ENCODE measurements at places on chromosomes 13 and 19.
A peak's percentile ranks its signal among the peaks of the same experiment; 100 is the strongest.

DNA sequence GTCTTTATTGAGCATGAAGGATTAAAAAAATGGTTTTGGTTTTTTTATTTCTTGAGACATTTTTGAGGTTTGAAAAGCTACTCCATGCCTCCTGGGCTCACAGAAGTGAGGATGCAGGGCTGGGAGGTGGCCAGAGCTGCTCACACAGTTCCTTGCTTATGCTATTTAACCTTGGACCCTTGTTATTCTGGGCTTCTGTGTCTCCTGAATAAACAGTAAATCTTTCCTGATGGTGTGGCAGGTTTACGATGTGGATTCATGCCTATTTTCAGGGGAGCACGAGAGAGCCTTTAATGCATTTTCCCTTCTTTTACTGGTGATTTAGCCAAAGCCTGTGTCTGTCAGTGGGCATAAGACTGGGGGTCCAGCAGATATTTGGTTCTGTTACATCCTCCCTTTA is 34.3 kb upstream of the PCDH8 start:
- DNase-seq, result no peak

- no peak for DNase-seq
Observed at GRCh38 chr13:60327511-60327910, 69.5 kb upstream of the TDRD3 start.

GRCh38 chr19:10505583-10506229 is 2.5 kb upstream of the KEAP1 start:
- peak; percentile 44 for DNase-seq

- DNase-seq, result peak; percentile 86
Observed at GRCh38 chr13:113774177-113775107, 15.4 kb downstream of the TMEM255B start.

DNA sequence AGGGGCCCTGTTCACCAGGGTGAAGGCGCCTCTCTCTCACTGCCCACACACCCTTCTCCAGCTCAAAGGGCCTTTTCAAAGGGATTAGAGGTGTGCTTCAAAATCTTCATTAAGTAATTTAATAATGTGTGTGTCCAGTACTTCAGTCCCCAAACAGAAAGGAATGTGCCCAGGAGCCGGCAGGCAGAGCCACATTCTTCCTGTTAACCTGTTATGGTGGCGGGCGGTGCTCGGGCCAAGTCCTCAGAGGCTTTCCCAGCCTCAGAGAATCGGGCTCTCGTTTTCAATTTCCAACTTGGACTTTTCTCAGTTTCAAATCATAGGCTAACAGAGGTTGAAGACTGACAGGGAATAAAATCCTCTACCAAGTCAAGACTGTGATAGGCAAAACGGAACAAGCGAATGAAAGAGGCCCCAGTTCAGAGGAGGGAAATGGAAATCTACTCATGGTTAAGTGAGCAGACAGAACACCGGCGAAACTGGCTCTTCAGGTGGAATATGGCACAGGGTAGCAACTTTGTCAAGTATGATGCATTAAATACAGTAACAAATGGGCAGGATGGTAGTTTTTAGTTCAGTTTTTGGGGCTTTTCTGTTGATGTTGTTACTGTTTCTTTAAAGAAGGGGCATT is 68.6 kb downstream of the FOXO1 start:
- no peak for DNase-seq

DNA sequence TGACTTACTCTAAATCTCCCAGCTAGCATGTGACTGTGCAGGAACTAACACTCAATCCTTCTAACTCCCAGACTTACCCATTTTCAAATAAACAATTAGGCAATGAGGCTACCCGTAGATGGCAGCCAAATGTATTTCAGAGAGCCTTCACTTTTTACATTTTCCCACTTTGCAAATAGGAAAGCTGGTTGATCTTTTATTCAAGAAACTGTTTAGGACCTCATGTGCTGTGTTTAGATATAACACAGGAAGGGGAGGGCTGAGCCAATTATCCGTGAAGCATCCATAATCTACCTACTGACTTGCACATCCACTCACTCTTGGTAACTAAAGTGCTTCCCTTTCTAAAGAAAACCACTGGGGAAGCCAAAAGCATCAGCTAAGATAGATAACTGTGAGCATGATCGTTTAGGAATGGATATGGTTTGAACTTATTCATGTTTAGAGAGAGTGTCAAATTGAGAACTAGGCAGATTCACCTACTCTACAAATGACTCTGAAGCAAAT is 33.4 kb downstream of the MBNL2 start:
- DNase-seq, result no peak

DNA sequence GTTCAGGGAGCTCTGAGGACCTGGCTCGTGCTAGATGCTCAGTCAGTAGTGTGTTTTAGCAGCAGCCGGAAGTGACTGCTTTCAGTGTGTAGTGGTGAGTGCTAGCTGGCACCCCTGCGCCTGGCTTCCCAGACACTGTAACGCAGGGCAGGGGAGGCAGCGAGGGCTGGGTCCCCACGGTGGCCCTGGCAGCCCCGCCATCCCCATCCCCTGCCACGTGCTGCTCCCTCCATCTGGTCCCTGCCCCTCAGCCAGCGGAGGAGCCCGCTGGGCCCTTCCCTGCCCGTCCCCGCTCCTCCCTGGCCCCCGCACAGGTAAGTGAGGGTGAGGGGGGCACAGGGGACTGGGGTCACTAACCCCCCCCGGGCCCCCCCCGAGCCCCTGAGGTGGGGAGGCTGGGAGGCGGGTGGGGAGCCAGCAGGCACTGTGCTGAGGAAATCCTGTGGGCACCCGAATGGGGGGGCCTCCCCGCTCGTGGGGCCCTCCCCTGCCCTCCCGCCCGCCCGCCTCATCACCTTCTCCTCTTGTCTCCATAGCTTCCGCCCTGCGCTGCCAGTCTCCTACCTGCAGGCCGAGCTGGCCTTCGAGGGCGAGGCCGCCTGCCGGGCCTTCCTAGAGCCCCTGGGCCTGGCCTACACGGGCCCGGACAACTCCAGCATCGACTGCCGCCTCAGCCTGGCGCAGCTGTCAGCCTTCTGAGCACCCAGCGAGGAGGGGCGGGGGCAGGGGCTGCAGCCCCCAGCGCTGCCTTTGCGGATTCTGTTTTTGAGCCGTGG is 3.2 kb downstream of the LENG9 start:
- no peak for DNase-seq

GRCh38 chr13:48892688-48893075 is 83.0 kb upstream of the FNDC3A start:
- no peak for DNase-seq

DNA sequence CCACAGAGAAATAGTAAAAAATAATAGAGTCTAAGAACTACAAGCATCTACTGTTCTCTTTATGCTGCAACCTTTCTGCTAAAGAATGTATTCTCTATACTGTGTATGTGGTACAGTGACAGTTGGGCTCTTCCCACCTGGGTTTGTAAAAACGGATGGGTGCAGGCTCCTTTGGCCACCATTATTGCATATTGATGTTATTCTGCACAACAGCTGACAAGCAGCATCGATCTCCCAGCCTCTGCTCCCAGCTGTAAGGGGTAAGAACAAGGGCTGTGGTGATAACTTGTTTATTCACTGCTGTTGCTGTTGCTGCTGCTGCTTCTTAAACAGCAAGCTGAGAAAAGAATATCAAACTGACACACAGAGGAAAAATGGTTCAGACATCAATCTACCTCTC is 56.1 kb downstream of the KCNRG start:
- no peak for DNase-seq

DNA sequence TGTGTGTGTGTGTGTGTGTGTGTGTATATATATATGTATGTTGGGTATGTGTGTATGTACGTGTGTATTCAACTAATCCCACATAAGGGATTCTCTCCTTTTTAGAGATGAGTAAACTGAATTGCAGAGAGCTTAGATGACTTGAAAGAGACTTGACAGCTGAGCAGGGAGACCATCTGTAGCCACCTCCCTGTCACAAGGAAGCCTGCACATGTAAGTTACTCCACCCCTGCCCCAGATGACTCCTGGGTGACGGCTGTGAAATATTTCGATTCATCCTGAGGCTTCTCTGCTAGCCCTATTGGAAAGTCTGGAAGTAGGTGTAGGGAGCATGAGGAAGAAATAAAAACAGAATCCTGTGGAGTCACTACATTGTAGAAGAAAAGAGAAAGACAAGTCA is 480.4 kb downstream of the FOXO1 start:
- no peak for DNase-seq

GRCh38 chr13:110873639-110874507 is 41.0 kb downstream of the ANKRD10 start:
- DNase-seq, result no peak

GRCh38 chr13:48910686-48911085 is 65.0 kb upstream of the FNDC3A start:
- no peak for DNase-seq

DNA sequence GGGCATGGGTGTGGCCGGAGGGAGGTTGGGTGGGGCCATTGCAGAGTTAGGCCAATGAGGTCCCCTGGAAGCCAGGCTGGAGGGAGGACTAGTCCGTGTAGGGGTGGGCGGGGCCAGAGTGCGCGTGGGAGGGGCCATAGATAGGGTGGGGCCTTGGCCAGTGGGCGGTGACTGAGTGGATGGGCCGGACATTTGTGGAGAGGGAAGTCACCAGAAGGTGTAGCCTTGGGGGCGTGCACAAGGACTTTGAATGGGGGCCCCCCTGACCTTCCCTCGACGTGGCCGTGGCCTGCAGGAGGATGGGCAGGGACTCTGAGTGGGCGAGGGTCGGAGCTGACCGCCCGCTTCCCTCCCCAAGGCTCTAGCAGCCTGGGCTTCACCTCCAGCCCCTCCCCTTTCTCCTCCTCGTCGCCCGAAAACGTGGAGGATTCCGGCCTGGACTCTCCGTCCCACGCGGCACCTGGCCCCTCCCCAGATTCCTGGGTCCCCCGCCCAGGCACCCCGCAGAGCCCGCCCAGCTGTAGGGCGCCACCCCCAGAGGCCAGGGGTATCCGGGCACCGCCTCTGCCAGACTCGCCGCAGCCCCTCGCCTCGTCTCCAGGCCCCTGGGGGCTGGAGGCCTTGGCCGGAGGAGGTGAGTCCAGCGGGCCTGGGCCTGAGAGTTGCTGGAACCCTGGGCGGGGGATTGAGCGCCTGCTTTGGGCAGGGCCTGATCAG is 16.5 kb upstream of the B3GNT3 start:
- DNase-seq, result peak; percentile 90

GRCh38 chr13:110337247-110337646 is 30.2 kb downstream of the COL4A2 start:
- DNase-seq, result no peak

- DNase-seq, result peak; percentile 59
Observed at GRCh38 chr13:99626461-99627082, 125.3 kb downstream of the TM9SF2 start.

GRCh38 chr19:48806518-48806817 is 4.4 kb downstream of the BCAT2 start:
- DNase-seq, result peak; percentile 68

- no peak for DNase-seq
Observed at GRCh38 chr13:113942591-113943103, 31.2 kb downstream of the C13orf46 start.

GRCh38 chr13:50334944-50335343 is 319.7 kb downstream of the KCNRG start:
- DNase-seq, result no peak

DNA sequence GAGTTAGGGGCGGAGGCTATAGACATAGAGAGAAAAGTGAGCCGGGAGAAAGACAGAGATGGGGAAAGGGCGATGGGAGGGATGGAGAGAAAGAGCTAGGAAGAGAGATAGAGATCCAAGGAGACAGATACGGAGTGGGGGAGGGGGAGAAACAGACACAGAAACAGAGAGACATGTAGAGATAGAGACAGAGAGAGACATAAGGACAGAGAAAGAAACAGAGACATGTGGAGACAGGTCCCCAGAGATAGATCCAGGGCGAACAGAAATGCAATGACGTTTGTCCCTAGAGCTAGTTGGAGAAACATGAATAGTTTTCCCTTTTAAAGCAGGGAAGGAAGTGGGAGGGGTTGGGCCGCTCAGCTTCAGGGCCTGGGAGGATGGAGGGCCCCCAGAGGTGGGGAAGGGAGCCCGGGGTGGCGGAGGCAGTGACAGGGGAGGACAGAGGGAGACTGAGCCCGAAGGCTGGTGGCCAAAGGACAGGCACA is 4.6 kb downstream of the PPP1R14A start:
- DNase-seq, result no peak

DNA sequence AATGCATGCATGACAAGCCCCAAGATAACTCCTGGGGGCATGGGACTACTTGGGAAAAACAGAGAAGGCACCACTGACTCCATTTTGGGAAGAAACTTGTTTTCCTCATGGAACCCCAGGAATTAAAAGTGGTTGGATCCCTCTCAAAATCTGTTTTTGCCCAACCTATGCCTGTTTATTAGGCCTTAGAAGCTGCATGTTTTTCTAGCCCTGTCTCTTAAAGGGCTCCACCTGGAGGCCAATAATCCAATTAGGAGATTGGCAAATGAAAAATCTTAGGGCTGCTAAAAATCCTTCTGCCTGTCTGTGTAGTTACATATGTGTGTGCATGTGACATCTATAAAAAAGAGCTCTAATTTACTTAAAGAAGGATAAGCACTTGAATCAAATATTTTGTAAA is 26.9 kb downstream of the MED4 start:
- no peak for DNase-seq

DNA sequence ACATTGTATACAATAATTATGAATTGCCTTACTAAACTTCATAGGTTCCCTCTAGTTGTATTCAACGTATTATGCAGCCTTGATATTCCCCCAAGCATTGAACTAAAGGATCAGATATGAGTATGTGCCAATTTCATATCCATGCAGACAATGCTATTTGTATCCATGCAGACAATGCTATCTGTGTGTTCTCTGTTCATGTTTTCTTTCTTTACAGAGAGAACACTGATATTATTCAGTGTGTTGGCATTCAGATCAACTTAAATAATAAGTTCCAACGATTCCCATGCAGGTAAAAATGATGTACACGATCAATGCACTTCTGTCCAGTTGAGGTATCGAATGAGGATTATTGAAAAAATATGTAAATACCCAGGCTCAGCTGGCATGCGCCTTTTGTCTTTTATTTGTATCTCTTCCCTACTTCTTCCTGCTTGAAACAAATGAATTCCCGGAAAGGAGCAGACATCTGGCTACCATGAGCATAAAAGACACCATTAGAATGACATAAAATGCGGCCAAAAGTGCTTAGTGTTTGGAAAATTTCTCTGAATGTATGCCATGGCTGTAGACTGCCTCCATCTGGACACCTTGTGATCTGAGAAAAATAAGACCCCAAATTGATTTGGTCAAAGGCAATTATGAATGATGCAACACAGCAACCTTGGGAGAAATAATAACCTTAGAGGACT is 731.5 kb downstream of the SLITRK1 start:
- no peak for DNase-seq

DNA sequence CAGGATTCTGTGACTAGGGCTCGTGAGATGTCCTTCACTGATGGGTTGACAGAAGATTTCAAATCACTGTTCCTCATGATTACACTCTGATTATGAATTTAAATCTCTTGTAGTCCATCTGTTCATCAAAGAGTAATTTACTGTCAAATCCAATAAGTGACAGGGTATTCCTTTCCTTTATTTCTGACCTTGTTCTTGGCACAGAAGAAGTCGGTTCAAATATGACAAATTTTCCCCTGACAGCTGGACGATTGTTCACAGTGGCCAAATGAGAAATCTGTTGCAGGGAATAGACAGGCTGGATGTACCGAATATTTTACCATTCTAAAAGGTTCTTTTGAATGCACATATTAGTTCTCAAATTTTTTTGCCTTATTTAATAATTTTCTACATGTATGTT is 767.3 kb upstream of the GPC6 start:
- no peak for DNase-seq

GRCh38 chr19:18308948-18309325 is 13.9 kb downstream of the LSM4 start:
- no peak for DNase-seq

Measured in COLO829 (cell line).